Stimulated activated CD4-positive, alpha-beta T cell treated with anti-CD3 and anti-CD28 coated beads, Interleukin-1b, Interleukin-23, amount 100 ng/mL, for 48 hours (primary cell): ENCODE measurements at places on chromosomes 4 and X.

DNA sequence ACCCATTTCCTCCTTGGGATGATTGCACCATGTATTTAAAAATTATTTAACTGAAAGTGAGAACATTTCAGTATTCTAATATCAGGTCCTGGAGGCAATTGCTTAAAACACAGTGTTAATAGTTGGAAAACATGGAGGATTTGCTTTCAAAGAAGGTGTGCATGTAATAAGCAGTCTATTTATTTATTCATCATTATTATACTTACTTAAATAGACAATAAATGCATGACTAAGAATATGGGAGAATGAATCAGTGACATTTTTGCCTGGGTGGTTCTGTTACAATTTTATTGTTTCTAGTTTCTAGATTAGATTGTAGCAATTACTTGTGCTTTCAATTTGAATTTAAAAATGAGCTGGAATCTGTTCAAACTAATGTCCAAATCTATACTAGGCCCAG, 145.5 kb downstream of the AREG start:
- no peak for DNase-seq

DNA sequence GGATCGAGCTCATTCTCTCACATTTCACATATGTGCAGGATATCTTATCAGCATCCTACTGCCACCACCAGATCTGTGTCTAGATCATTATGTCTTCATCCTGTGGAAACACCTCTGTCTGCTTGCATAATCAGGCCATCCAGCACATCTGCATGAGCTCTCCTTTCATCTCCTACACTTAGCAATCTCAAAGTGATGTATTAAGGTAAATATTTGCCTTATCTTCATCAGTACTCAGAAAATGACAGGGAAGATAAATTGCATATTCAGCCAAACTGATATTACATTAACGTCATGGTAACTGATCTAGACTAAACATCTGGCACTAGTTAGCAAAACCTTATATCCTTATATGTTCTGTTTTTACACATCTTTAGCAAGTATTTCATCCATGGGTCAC, 207.3 kb upstream of the PABPC4L start:
- DNase-seq: no peak

GRCh38 chr4:8867624-8868320, 3.9 kb downstream of the HMX1 start:
- DNase-seq: no peak

- no peak for DNase-seq
Observed at GRCh38 chrX:69362856-69363255, 141.3 kb upstream of the NALF2 start.

DNA sequence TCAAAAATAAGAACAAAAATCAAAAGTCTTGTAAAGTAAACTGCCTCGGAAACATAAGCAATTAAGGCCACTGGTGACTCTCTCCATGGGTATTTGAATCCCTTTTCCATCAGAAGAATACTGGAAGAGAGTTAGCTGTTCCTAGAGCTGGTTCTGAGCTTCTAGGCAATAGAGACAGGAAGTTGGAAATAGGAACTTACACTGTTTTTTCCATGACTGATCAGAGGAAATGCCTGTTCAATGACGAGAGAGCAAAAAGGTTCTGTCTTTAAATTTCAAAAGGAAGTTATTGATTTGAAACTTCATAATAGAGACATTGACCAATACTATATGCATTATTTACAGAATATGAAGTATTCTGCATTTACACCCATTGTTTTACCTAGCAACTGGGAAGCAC, 503.5 kb upstream of the ARX start:
- no peak for DNase-seq

GRCh38 chr4:2437475-2438215, 18.9 kb downstream of the CFAP99 start:
- no peak for DNase-seq

DNA sequence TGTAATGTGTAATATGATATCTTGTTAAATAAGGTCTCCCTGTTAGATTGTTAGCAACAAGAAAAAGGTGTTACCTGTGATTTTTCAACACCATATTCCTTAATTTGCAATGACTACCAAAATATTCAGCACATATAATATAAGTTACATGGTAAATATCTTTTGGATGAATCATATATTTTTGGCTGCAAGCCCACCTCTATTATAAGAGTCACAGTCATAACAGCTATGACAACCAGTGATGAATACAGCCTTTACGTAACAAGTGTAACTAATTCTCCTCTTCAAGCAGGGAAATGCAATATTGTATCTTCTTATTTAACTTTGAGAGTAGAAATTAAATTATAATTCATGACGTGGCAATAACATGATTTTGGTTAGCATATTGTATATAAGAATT, 187.0 kb downstream of the NLGN4X start:
- DNase-seq: no peak

- no peak for DNase-seq
Observed at GRCh38 chr4:83599183-83599582, 63.3 kb downstream of the GPAT3 start.

DNA sequence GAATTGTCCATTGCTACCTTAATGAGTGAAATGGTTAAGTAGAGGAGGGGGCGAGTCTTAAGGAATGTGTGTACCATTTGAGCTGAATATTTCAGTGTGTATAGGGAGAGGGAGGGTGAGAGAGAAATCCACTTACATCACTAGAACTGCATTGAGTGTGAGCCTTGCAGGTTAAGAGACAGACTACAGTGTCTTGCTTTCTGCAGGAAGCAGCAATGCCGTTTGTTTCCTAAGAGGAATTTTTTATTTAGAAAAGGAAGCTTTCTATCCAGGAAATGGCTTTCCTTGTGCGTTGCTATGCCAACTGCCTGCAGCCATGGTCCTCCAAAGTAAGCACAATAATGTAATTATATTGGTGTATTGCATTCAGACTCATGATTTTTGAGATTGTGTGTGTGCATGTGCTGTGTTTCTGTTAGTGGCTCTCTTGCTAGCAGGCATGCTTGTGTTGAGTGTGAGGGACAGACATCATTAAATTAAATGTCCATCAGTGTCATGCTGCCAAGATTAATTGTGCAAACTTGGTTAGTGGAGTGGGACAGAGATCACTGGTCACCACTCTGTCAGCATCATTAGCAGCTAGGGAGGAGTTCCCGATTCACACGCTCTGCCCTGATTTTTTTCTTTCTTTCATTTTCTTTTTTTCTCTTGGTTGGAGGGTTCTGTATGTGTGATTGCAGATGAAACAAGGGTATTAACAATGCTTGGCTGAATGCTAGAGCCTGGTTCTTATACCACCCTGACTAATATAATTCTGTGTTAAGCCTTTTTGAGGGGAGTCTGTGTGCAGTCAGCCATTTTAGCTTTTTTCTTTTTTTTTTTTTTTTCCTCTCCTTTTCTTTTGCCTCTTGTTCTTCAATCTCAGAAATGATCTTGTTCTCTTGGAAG, 164.3 kb downstream of the RAPGEF2 start:
- DNase-seq: no peak

GRCh38 chrX:155417769-155418168, 35.9 kb downstream of the F8A2 start:
- no peak for DNase-seq
